ENCODE measurements at places on chromosomes 3 and 15.

- DNase-seq = no peak
Observed at GRCh38 chr15:83695901-83696425, 42.0 kb downstream of the ADAMTSL3 start.

GRCh38 chr3:14513566-14514322, 26.4 kb downstream of the GRIP2 start:
- no peak for DNase-seq

DNA sequence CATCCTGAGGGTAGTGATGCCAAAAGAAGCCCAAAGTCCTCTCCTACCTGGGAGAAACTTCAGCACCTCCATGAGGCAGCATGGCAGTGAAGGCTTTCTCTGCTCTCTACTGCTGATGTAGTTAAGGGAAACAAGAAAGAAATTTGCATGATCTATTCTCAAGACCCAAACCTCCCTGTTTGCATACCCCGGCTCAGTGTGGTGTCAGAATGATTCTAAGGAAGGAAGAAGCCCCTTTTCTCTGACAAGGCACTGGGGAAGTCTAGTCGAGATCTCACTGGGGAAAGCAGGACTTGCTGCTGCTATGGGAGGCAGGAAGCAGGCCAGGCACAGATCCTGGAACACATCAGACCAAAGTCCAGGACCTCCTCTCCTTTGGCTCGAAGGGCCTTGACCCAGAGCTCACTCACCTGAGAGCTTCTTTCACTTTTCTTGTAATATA, 89.4 kb upstream of the ICE2 start:
- DNase-seq = no peak

- DNase-seq = no peak
Observed at GRCh38 chr3:55912880-55913279, 425.8 kb upstream of the WNT5A start.

- no peak for DNase-seq
Observed at GRCh38 chr15:32030795-32031194, 480 bp downstream of the CHRNA7 start.

- DNase-seq = no peak
Observed at GRCh38 chr3:185051801-185052200, 101.1 kb downstream of the C3orf70 start.

GRCh38 chr3:193711523-193711963, 118.5 kb downstream of the OPA1 start:
- DNase-seq = no peak

DNA sequence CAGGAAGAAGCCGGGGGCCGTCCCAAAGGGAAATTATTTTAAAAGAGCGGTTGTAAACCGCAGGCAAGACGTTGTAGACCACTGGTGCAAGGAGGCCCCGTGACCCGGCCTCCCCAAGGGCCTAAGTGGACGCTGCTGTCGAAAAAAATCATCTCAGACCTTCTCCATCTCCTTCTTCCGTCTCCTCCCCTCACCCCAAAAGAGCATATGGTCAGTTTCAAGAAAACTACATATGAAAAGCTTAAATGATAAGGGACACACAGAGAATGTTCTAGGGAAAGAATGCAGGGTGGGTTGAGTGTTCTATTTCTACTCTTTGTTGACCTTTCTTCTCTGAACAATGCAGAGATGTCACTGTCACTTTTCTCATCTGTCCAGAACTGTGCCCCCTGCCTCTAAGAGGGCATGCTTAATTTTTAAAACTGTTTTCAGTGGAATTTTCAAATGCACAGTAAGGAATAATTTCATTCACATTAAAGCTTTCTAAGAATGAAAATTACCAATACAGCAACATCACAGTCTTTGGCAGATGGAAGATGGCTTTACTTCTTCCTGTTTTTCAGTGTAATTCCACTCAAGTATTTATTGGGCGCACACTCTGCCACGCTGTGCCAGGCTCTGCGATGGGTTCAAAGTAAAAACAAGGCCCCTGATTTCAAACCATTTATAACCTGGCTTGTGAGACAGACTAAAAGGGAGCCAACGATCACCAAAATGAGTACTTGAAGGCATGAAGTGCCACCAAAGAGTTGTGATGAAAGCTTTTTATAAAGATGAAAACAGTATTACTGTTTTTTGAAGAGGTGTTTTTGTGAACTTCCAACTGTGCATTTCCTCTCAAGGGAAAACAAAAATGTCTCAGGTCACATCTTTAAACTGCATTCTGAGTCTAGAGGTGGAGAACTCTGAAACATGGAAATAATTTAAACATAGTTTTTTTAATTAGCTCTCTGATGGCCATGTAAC, 891 bp upstream of the TOP2B start:
- no peak for DNase-seq

GRCh38 chr3:141860086-141860669, 16.3 kb upstream of the ATP1B3 start:
- no peak for DNase-seq

DNA sequence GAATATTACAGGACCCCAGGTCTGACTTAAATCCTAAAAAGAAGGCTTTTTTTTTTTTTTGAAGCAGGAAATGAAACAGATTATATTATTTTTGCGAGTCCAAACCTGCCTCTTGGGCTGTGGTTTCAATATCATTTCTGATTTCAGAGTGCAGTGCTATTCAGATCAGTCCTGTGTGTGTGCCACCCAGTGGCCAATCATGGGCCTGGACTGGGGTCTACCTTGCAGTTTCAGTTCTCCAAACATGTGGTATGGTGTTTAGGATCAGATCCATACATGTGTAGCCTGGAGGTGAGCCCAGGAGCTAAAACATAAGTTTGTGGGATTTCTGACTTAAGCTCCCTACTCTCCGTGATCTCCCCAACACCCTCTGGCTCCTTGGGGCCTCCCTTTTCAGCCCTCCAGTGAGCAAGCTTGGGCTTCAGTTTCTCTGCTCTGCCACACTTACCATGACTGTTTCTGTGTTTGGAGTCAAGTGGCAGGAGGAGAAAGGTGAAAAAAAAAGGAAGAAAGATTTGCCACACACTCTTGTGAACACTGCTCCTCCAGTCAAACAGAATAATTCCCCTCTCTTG, 12.1 kb upstream of the THSD4 start:
- no peak for DNase-seq

DNA sequence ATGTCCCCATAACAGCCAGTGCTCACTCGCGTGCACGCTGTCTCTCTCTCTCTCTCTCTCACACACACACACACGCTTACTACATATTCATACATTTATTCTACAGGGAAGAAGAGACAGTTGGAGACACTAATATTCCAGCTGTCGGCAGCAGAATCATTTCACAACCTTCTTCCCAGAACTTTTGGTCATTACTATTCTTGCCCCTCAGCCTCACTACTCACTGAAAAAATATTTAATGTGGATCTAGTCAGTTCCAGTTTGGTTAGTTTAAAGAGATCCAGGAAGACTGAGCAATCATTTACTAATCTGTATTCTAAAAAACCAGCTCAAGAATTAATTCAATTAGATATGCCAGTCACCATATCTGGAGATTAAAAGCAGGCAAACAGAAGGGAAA, 394.9 kb downstream of the PTPRG start:
- no peak for DNase-seq

DNA sequence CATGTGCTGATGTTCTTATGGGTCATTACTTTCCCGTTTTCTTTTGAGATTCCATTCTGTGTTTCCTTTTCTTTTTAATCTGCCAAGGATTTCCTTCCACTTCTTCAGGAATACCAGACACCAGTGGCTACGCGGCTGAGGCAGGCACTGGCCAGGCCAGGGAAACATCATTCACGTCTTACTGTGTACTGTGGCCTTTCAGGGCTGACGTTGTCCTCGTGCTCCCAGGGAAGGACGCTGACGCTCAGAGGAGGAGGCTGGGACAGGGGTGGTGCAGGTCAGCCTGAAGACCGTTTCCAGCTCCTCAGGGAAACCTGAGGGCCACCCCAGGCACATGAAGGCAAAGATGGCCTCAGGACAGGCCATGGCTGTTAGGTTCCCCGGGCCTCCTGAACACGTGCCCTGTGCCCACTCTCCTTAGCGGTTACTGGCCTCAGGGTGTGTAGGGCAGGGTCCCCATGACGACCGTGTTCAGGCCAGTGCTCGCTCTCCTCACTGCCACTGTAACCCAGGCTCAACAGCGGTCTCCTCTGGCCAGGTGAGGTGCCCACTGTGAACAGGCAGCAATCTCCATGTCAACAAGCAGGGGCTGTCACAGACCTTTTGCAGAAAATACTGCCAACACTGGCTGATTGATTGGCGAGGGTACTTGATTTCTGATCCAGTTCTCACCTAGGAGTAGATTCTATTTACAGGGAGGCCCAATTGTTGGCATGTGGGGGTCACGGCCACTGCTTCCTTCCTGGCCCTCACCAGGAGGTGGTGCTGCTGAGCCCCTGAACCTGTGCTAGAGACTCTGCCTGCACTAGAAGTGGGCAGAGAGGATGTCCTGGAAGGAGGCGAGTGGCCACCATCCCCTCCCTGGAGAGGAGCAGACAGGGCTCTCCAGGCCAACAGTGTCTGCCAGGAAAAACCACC, 169.5 kb downstream of the ATP10A start:
- DNase-seq = no peak

DNA sequence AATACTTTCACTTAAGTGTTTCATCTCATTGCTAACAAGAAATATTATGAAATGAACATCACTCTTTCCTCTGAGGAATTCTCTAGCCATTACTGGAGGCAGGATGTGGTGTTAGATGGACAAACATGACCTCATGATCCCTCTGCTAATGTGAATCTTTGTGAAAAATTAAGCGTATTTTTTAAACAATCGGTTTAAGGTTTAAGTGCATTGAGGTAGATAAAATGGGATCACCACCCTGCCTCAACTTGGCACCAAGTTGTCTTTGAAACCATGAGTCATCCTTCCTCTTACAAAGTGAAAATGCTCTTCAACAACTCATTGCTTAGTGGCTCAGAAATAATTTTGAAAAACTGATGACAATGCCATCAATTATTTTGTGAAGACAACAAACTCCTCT, 76.0 kb upstream of the DCBLD2 start:
- DNase-seq = no peak

DNA sequence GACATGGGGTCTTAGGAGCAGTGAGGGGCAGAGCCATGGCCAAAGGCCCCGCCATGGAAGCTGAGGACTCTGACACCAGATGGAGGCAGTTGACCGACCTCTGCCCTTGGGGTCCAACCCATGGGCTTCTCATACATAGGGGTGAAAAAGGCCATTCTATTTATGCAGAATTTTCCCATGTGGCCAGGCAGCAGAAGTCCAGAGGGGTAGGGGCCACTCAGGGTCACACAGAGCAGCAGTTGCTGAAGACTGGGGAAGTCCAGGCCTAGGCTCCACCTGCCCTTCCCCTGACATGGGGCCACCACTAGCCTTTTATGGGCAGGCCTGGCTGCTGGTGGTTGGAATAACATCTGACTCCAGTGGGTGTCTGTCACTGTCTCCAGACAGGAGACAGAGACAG, 6.4 kb downstream of the PRSS50 start:
- DNase-seq = no peak

GRCh38 chr3:115975353-115975752, 352.0 kb downstream of the GAP43 start:
- no peak for DNase-seq

DNA sequence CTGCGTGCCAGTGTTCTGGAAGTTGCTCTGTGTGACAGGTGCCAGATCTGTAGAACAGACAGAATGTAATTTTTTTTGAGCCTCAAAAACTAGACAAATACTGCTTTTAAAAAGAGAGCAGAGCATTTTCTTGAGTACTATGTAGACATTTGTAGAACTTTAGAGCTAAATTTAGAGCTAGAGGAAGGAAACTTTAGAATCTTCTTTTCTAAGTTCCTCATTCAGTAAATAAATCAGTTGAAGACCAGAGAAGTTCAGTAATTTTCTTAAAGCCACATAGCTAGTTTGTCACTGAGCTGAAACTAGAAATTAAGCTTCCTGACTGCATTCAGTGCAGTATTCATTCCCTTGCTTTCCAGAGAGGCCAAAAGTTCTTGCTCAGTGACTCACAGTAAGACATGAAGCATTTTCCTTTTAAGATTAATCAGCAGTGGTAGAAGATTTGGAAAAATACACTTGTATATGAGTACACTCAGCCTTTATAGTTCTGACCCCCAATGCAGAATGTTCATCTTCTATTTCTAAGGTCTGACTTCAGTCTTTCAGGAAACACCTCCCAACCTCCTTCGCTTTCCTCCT, 83.6 kb upstream of the TSEN2 start:
- no peak for DNase-seq

DNA sequence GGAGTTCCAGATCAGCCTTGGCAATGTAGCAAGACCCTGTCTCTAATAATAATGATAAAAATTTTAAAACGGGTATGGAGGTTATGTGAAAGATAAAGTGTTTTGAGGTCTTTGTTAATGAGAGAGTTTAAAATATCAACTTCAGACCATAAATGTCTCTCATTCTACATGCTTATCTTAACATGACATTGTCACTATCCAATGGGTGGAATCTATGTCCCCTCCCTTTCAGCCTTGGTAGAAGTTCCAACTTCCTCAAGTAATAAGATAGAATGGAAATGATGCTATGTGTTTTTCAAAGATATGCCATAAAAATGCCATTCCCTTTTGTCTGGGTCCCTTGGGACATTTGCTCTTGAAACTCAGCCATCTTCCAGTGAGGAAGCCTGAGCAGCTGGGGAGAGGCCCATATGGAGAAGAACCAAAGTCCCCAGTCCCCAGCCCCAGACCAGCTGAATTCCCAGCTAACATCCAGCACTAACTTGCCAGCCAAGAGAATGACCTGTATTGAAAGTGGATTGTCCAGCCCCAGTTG, 17.0 kb downstream of the RPSA start:
- no peak for DNase-seq

DNA sequence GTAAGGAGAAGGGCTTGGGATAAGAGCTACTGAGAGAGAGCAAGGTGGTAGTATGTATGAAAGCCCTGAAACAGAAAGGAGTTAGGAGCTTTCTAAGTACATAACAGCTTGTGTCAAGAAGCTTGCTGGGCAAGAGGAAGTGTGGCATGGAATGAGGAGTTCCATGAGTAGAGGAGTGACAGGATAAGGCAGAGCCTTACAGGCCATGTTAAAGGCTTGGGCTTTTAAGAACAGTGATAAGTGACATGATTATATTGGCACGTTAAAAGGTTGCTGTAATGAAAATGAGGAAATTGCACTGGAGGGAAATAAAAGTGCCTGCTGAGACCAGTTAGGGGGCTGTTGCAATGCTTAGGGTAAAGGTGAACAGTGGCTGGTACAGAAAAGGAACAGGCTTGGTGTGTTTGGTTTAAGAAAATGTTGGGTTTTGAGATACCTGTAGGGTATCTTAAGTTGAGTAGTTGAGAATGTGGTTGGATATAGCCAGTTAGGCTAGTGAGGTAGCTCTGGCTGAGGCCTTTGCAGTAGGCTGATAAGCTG, 49.0 kb downstream of the MEF2A start:
- no peak for DNase-seq

- no peak for DNase-seq
Observed at GRCh38 chr3:189361103-189361835, 189.5 kb downstream of the TPRG1 start.

- no peak for DNase-seq
Observed at GRCh38 chr3:179464323-179465092, 13.2 kb upstream of the GNB4 start.
